ENCODE measurements at places on chromosomes 1 and 21. TPM values are rescaled to one million over a fixed set of nuclear protein-coding genes. Genes with fewer than 3 reads are reported as not detected.
A peak's percentile ranks its signal among the peaks of the same experiment; 100 is the strongest.

GRCh38 chr1:42392255-42392654 lies 11.7 kb downstream of the RIMKLA start:
- DNase-seq: no peak

DNA sequence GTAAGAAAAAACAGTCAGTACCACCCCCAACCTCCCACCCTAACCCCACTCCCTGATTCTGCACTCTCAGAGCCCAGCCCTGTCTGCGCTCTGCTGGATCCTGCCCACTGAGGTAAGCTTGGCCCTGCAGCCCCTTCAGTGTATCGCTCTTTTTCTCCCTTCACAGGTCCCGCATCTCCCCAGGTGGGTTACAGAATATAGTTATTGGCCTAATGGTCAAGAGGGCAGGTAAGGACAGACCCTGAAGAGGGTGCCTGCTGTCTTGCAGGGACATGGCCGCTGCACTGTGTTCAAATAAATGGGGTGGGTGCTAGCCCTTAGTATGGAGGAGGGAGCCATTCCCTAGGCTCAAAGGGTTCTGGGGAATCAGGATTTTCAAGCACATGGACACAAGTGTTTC lies 135.7 kb downstream of the ADSS2 start:
- no peak for DNase-seq

DNA sequence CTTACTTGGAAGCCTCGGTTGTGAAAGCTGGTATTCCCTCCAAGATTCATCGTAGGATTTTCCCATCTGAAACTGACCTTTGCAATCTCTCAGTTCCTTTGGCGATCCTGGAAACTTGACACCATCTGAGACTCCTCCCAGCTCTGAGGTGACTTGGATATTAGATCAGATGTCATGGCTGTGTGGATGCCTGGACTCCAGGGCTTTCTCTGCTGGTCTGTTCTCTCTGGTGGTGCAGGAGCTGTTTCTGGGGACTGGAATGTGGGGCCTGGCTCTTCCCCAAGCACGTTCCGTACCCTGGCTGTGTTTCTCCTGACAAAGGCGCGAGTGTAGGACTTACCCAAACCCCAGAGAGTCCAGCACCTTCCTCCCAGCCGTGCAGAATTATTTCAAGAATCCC lies 252.2 kb downstream of the RPS6KC1 start:
- DNase-seq: peak; percentile 58

Gene IRF6
- 7.1 TPM for total RNA-seq

- DNase-seq: no peak
These were observed 44.0 kb upstream of the TARDBP start for GRCh38 chr1:10968411-10968826.

Gene FNDC10
- 15.2 TPM for total RNA-seq

- no peak for DNase-seq
These were observed 22.2 kb downstream of the DESI2 start for GRCh38 chr1:244675167-244675566.

All from H9 (cell line).